ENCODE measurements at places on chromosomes 1 and 21.
A peak's percentile ranks its signal among the peaks of the same experiment; 100 is the strongest.

DNA sequence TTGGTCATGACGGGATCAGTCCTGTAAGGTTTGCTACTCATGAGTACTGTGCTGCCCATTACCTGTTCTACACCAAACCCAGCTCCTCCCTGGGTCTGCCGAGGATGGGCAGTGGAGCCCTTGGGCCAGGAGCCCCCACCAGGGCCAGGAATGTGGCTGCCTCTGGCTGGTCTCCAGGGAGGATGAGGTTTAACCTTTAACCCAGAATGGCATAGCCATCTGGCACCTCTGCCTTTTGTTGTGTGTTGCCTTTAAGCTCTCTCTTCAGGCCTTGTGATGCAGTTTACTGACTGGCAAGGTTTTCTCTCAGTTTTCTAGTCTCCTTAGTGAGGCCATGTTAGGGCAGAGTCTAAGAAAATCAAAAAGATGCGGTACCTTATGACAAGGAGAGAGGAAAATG lies 38.6 kb downstream of the SIPA1L2 start:
- no peak for DNase-seq

DNA sequence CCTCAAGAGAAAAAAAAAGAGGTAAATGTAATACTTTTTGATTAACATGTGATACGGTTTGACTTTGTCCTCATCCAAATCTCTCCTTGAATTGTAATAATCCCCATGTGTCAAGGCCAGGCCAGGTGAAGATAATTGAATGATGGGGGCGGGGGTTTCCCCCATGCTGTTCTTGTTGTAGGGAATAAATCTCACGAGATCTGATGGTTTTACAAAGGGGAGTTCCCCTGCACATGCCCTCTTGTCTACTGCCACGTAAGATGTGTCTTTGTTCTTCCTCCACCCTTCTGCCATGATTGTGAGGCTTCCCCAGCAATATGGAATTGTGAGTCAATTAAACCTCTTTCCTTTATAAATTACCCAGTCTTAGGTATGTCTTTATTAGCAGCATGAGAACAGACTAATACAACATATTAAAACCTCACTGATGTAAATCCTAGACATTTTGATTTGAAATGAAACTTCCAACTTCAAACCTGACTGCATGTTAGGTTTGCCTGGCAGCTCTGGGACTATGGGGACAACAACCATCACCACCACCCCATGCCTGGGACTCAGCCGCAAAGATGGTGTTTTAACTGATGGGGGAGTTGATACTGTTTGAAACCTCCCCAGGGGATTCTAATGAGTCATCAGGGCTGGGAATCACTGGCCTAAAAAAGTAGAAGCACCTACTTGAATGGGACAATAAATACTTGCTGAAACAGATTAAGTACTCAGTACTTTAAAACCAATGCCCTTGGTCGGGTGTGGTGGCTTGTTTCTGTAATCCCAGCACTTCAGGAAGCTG lies 32.8 kb upstream of the BACH1 start:
- DNase-seq, result no peak

DNA sequence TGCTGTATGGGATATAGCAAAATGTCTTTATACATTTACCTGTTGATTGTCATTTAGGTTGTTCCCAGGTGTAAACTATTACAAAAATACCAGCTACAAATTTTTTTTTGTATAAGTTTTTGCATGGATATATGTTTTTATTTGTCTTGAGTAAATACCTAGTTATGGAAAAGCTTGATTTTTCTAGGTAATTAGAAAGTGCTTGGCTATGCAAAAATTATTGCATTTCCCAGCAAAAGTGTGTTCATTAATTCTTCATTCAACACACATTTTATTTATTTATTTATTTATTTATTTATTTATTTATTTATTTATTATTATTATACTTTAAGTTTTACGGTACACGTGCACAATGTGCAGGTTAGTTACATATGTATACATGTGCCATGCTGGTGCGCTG lies 22.1 kb downstream of the PDE4B start:
- DNase-seq, result no peak

DNA sequence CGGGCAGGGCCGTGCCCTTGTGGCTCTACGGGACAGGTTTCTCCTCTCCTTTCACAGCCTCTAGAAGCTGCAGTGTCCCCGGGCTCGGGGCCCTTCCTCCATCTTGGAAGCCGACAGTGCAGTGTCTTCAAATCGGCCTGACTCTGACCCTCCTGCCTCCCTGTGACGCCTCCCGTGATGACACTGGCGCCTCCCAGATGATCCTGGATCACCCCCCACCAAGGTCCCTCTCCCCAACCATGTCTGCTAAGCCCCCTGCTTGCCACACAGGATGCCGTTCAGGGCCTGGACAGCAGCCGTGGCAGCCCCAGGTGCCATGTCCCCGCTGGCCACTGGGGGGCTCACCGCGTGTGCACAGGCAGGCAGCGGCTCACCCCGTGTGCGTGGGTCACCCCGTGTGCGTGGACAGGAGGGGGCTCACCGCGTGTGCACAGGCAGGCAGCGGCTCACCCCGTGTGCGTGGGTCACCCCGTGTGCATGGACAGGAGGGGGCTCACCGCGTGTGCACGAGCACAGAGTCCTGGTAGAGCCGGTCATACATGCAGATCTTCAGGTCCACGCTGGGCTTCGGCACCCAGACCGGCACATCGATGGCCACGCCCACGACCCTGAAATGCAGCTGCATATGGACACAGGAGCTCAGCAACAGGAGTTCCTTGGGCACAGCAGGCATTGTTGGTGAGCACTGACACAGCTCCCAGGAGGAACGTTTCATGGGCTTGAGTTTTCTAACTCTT lies 24.9 kb upstream of the TMEM52 start:
- peak; percentile 34 for DNase-seq

GRCh38 chr1:155005076-155006011 lies 2.7 kb downstream of the ZBTB7B start:
- DNase-seq, result no peak

- DNase-seq, result no peak
Observed at GRCh38 chr1:216095400-216095799, 327.8 kb downstream of the USH2A start.

- DNase-seq, result no peak
Observed at GRCh38 chr1:235093013-235093695, 35.5 kb downstream of the TOMM20 start.

DNA sequence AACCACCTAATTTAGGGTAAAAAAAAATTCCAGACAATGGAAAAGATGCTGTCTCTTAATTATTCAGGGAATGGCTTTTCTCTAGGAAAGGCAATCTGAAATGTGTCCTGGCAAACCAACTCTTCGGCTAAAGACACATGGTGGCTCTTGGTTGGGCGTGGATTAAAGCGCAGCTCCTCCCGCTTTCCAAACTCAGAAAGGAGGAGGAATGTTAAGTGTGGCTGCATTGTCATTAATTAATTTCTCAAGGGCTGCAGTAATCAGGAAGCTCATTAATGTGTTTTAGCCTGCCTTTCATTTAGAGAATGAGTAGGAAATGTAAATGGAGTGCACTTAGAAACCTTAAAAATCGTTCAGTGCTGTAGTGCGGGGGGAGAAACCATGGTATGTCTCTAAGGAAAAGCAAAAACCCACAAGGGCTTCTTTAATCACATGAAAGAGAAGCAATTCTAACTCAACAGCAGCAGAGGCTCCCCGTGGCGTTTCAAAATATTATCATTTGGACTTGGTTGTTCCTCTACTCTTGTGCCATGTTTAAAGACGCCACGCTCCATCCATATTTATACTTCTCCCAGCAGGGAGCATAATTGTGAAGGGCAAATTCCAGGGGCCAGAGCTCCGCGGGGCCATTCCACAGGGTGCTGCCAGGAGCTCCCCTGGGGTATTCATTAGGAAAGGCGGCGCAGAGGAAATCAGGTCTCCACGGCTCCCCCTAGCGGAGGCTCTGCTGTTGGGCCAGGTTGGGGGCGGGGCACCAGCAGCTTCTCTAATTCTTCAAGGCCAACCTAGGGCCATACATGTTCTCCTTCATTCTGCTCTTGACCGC lies 91.9 kb upstream of the SSX2IP start:
- DNase-seq, result peak; percentile 74

GRCh38 chr1:26791148-26791547 lies 3.4 kb downstream of the PIGV start:
- DNase-seq, result no peak

DNA sequence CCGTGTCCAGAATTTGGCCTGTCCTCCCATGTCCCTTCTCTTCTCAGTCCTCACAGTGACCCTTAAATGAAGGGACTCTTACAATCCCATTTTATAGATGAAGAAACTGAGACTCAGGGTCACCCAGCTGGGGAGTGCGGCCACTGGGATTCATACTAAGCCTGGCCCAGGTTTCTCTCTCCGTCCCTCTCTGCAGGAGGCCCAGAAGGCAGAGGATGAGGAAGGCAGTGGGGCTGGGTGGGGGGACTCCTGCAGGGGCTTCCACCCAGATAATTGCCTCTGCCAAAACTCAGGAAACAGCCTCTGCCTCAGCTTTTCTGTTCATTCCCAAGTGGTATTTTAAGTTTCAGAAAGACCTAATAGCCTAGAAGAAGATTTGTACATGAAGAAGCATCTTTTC lies 299.8 kb downstream of the MATN1 start:
- no peak for DNase-seq

- no peak for DNase-seq
Observed at GRCh38 chr1:89802051-89802450, 18.8 kb upstream of the LRRC8D start.

DNA sequence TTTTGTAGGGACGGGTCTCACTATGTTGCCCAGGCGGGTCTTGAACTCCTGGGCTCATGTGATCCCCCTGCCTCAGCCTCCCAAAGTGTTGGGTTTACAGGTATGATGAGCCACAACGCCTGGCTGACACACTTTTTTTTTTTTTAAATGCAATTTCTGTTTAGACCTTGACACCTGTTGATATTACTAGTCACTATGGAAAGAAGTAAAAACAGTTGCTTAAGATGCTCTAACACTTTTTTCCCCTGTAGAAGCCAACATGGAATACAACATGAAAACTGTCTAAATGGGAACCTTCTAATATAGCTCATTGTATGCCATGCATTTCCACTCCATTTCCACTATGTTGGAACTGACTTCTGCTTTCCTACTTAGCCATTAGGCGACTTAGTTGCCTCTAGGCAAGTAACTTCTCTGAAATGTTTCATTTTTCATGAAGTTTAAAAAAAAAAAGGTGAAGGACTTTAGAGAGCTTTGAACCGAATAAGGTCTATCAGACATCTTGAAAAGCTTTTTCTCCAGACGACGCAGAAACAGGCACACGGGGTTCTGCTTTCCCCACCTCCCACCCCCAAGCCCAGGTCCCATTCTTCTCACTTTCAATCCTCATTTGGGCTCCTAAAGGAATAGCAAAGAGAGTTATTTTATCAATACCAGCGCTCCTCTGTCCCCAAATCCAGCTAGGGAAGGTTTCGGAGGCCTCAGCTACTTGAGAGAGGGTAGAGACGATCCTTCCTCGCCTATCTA lies 648 bp upstream of the DR1 start:
- DNase-seq, result no peak

DNA sequence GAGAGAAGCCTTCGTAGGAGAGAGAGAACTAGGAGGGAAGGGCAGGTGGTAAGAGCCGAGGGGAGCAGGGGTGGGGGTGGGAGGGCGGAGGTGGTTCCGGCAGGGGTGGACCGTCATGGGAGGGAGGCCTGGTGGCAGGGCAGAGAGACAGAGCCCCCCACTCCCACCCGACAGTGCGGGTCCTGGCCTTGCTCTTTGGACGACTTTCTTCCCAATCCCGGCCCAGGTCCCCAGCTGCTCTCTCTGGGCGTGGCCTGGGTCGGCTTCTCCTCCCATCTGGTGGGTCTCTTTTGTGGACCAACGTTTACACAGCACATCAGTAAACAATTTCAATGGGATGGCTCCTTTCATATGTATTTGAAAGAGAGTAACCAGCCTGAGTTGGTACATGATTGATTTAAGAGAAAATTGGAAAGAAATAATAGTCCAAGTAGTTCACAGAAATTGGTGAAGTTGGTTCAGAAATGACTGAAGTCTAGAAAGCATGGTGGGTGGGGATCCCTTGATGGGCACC lies 56.9 kb downstream of the LDLRAD2 start:
- no peak for DNase-seq

DNA sequence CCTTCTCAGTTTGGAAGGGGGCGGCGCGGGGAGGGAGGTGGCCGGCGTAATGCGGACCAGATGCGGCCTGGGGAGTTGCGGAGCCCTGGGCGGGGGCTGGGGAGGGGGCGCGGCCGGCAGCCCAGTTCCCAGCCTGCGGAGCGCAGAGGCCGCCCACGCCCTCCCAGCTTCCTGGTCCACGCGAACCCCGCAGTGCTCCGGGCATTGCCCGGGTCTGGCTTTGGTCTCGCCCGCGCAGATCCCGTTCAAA lies 695 bp downstream of the DMBX1 start:
- no peak for DNase-seq

GRCh38 chr1:36851087-36851486 lies 183.2 kb downstream of the GRIK3 start:
- no peak for DNase-seq

DNA sequence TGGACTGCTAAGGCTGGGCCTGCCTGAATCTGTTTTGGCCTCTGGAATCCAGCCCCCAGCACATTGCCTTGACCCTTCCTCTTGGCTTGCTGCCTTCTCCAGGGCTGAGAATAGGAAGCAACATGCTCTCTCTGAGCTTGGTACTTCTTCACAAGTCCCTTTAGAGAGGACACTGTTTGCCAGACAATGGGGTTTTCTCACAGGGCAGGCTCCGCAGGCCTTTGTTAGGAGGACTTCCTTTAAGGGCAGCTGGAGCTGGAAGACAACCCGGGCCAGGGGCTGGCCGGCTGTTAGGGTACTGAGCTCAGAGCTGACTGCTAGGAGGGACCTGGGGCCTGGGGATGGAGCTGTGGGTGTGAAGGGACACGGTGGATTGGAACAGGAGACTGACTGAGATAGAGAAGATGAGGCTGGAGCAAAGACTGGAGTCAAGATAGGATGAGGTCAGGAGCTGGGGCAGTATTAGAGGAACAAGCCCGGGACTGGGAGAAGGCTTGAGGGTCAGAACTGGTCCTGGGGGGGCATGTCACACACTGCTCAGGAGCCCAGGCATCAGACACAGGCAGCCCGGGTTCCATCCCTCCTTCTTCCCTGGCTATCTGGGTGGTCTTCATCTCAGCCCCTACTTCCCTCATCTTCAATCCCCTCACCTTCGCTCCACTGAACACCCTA lies 5.4 kb upstream of the ALPL start:
- DNase-seq, result no peak

DNA sequence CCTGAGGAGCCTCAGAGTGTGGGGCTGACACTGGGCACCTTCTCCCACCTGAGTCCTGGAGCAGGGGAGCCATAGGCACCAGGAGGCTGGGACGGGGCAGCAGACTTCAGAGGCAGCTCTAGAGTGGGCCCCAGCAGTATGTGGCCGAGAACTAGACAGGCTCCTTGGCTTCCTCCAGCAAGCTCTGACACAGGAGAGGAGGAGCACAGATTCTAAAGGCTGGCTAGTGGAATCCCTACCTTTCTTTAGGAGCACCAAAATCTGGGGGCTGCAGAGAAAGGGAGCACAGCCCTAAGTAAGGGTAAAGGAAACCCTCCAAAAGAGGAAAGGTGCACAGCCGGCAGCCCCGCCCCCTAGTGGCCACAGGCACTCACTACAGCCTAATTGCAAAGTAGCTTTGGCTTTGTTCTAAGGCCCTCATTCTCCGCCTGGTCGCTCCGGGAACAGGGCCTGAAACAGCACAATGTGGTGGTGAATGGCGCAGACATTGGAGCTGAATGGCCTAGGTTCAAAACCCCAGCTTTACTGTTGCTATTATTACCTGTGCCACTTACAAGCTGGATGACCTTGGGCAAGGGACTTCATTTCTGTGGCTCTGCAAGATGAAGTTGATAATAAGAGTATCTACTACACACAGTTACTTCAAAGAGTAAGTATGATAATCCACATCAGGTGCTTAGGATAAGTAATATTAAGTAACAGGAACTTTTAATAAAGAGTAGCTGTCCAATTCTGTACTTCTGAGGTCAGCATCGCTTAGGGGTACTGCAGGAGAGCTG lies 8.8 kb upstream of the GUCA2A start:
- DNase-seq, result peak; percentile 70

GRCh38 chr1:17209430-17209829 lies 4.5 kb downstream of the PADI1 start:
- DNase-seq, result no peak
